ENCODE measurements at places on chromosomes 11 and 22.

- no peak for DNase-seq
These were observed 25.4 kb downstream of the CNTF start for GRCh38 chr11:58647866-58648265.

GRCh38 chr11:8296038-8296649, 32.5 kb upstream of the LMO1 start:
- DNase-seq, result no peak

GRCh38 chr11:102234779-102235439, 82.4 kb upstream of the BIRC3 start:
- DNase-seq, result no peak

DNA sequence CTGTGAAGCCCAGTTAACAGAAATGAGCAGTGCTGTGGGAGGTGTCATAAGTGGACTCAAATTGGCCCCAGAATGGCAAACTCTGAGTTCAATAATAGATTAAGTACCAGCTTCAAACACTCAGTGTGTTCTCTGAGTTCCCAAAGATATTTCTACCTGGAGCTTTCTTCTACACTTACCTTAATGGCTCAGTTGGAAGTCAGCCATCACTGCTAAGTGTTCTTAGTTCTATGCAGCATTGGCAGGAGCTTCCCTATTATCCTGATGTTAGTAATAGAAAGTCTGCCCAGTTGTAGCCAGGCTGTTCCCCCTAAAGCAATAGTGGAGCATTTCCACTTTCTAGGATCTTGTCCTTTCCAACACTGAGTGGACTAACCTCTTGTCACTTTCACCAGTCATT, 9.7 kb upstream of the PIK3IP1 start:
- DNase-seq, result no peak

DNA sequence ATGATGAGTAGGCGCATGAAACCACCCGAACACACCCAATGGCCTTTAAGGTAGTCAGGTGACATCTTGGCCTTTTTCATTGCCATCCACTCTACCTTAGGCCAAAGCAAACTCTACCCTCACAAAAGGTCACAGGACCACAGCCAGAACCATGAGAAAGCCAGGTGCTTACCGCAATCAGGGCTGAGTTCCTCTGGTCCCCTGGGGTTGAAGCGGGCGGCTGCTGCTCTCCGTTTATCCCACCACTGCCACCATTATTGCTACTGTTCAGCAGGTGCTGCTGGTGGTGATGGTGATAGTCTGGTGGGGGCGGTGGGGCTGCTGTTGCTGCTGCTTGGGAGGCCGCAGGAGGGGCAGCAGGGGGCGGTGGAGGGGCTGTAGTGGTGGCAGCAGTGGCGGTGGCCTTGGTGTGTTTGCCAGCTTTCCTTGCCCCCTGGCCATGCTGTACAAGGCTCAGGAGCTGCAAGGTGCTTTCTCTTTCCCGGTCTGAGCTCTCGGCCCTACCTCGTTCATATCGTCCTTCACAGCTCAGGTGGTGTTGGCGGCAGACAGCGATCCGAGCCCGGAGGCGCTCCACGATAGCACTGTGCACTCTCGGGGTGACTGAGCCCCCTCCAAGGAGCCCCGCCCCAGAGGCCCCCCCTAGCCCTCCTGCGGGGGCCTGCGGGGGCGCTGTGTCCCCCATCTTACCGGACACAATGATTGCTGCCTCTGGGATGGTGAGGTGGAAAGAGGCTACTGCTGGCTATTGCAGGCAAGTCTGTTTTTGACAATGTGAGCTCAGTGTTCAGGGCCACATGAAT, 1.6 kb downstream of the MAML2 start:
- DNase-seq, result no peak

- DNase-seq, result no peak
These were observed 10.5 kb upstream of the FUT4 start for GRCh38 chr11:94533206-94533605.

All from fibroblast of skin of left biceps (primary cell).